GDM1 (cell line): ENCODE measurements at places on chromosomes 6 and 20.

DNA sequence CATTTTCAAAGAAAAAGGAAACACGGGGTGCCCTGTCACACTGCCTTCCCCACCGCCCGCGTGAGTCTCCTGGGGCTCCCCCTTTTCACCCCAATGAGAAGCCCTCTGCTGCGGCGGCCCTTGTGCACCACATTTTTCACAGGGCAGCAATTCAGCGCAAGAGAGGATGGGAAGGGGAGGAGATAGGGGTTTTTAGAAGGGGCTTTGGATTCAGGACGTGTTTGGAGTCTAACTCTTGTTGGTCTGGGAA lies 726 bp upstream of the ARFGEF3 start:
- no peak for DNase-seq

DNA sequence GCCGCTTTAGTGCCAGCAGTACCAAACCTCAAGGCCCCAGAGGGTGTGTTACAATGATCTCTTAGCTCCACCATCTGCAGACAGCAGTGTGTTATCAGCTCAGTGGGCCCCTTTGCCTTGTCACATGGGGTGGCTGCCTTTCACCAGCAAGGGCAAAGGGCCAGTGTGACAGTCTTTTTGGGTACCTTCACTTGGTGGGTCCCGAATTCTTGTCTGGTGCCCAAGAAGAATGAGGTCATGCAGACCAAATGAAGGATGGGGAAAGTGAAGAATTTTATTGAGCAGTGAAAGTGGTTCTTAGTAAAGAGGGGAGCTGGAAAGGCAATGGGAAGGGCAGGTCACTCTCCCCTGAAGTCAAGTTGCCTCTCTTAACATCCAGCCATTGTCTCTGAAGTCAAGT lies 2.9 kb upstream of the SMIM28 start:
- DNase-seq, result no peak

DNA sequence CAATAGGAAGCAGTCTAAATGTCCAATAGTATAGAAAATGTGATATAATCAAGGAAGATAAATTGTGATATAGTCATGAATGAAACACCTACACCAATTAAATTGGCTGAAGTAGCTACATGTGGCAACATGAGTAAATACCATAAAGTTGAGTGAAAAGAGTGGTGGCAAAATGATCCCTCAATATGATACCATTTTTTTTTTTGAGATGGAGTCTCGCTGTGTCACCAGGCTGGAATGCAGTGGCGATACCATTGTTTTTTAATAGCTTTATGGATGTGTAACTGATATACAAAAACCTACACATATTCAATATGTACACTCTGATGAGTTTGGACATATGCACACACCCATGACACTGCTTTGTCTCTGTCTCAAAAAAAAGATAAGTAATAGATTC lies 20.9 kb upstream of the ILRUN start:
- no peak for DNase-seq

DNA sequence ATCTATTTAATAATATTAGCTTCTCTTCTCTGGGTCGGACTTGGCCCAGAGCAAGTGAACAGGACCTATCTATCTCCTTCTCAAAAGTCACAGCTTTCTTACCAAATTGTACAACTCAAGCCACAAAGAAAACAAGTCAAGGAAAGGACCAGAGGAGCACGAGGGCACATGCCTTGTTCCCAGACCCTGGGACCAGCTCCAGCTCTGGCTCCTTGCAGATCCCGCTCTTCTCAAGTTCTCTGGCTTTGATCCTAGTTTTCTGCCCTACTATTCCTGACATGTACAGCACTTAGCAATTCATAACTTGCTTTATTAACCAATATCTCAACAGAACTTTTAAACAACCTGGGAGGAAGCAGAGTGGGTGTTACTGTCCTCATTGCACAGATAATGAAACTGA lies 185.9 kb downstream of the ESR1 start:
- DNase-seq, result no peak

DNA sequence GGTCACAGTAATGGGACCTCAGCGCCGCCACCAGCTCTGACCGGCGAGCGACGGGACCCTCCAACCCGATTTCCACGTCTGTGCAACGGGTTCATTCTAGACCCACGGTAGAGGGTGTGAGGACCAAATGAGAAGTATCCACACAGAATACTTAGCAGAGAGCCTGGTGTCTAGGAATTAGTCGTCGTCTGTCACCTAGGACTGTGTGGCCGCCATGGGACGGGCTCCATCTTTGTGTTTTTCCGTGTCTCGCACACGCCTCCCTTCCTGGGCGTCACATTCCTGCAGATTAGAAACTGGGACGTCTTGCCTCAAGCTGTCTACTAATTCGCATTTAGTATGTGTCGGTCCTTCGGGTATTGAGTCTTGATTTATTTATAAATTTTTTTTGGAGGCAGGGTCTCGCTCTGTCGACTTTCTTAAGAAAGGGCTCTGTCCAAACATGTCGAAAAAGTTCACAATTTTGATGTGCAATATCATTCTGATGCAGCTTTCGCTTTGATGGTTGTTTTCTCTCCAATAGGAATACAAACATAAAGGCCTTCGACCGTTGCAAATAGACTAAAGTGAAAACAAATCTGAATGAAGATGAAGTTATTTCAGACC lies 563 bp downstream of the MGME1 start:
- peak; percentile 31 for DNase-seq

- DNase-seq, result no peak
Measured at GRCh38 chr6:11605507-11605905, 68.0 kb downstream of the TMEM170B start.

- no peak for DNase-seq
Measured at GRCh38 chr6:159586684-159587083, 106.4 kb downstream of the SOD2 start.

- no peak for DNase-seq
Measured at GRCh38 chr6:106517706-106518105, 111.6 kb downstream of the RTN4IP1 start.

GRCh38 chr6:25628471-25629197 lies 23.4 kb upstream of the SCGN start:
- no peak for DNase-seq

- DNase-seq, result no peak
Measured at GRCh38 chr6:156890627-156891314, 113.6 kb downstream of the ARID1B start.

DNA sequence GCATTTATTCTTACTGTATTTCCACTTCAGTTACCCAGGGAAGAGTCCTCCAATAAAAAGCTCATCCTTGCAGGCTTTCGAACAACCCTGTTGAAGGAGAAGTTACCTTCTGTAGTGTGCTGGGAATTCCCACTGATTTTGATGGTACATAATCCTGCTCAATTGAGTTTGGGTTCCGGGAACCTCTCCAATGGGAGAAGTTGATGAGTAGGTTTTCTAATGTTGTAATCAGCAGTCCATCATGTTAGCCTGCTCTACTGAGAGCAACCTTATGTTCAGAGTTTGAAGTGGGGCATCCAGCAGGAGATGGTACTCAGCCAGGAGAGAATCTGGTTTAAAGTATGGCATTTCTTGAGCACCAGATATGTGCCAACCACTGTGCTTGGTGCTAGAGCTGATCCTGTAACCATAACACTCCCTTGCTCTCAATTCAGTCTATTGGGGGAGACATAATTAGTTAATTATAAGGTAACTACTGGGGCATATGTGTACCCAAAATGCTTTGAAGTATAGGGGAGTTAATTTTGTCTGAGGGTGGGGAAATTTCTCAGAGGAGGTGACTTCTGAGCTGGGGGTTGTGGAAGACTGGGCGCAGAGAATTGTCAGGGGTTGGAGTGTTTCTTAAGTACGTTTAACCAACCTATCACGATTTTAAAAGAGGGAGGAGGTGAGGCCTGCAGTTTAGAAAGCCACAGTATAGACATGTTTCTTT lies 2.1 kb downstream of the TOP1 start:
- no peak for DNase-seq

DNA sequence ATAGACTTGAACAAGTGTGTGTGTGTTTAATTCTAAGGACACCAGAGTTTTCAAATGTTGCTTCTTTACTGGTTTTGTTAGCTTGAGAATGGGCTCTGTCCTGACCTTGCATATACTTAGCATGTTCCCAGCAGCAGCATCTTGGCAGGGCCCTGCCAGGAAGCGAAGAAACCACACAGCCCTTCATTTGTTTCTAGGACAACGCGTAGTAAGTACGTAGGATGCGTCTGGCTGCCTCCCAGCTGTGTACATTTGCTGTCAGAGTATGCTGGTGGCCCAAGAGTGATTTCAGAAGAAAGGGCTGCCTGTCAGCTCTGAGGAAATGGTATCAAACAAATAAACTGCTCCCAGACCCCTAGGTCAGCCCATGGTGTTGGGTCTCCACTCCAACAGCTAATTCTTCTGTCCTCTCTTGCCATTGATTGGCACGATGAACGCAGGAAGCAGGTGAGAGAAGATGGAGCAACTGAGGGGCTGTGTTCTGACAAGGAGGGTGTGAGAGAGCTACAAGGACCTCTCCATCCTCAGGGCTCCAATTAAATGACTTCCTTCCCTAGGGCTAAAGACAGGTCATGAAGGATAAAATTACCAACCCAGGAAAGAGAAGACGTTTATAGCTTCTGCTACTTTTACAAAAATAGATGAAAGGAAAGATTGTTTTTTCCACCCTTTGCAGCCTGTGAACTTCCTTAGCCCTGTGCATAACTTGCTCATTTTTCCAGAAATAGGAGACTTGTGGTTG lies 55.9 kb upstream of the HDDC2 start:
- no peak for DNase-seq

- no peak for DNase-seq
Measured at GRCh38 chr6:32074996-32075532, 34.1 kb downstream of the TNXB start.
